ENCODE measurements at places on chromosomes 2 and 18.

DNA sequence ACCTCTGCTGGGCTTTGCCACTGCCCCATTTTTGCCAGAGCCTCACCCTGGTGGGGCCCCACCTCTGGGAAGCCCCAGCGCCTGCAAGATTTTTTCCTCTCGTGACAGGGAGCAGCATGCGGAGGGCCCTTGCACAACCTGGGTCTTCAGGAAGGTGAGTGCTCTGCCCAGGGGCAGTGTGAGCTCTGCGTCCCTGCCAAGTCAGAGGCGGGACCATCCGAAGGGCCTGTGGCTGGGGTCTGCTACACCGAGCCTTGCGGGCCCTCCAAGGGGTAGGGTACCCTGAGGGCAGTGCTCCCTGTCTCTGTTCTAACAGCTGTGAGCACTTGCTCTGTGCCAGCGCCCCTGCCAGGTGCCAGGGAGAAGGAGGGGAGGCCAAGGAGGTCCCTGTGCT, 5.8 kb upstream of the ODC1 start:
- no peak for DNase-seq

DNA sequence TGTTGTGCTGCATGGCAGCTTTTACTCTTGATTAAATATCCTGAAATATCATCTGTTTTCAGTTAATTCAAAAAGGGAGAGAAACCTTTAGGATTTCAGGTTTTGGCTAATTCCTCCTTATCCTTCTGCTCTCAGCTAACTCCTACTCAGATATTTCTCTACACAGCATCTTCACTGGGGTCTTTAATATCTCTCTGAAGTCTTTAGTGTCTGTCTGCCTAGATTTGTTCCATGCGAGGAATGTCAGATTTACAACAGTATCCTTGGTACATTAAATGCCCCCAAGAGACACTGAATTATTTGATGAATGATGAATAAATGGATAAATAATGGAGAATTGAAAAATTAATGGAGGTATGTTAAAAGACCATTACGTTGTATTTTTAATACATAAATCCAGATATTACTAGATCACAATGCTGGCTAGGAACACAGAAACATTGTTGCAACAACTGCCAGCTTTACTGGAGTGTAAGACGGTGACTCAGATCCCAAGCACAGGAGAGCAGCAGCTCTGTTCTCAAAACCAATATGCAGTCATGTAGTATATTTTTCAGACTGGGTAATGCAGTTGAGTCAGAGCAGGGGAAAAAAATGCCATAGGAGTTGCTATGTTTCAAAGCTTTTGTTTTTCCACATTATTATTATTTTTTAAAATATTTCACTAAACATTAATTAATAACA, 388.0 kb upstream of the SYT4 start:
- DNase-seq = no peak

- no peak for DNase-seq
These were observed 25.6 kb downstream of the GNLY start for GRCh38 chr2:85719609-85720240.

DNA sequence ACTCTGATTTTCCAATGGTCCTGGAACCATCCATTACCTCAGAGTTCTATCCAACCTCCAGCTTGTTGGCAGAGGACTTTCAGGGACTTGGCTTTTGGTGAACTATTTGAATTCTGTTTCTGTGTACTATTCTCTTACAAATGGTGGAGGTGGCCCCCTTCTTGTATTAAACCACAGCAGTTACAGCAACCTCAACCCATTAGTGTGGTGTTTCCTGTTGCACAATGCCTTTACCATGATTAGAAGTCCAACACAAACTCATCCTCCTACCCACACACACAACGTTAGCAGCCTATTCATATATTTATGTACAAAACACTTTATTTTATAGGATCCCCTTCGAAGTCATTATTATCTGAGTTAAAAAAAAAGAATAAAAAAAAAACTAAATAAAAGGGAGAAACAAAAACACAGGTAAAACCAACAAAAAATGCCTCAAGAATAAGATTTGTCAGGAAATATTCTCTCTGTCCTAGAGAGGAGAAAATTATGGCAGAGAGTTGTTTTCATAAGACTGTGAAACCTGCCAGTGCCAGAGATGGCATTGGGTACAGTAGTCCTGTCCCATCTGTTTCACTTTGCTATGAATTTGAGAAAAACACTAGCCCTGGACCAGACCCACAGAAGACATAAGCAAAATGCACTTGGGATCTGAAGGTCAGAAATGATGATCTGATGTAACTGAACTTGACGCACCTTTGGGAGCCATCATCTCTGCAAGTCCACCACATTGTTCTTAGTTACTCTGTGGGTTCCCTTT, 1896.0 kb upstream of the PIK3C3 start:
- no peak for DNase-seq

- no peak for DNase-seq
These were observed 95.1 kb upstream of the SERPINE2 start for GRCh38 chr2:224134003-224134734.

DNA sequence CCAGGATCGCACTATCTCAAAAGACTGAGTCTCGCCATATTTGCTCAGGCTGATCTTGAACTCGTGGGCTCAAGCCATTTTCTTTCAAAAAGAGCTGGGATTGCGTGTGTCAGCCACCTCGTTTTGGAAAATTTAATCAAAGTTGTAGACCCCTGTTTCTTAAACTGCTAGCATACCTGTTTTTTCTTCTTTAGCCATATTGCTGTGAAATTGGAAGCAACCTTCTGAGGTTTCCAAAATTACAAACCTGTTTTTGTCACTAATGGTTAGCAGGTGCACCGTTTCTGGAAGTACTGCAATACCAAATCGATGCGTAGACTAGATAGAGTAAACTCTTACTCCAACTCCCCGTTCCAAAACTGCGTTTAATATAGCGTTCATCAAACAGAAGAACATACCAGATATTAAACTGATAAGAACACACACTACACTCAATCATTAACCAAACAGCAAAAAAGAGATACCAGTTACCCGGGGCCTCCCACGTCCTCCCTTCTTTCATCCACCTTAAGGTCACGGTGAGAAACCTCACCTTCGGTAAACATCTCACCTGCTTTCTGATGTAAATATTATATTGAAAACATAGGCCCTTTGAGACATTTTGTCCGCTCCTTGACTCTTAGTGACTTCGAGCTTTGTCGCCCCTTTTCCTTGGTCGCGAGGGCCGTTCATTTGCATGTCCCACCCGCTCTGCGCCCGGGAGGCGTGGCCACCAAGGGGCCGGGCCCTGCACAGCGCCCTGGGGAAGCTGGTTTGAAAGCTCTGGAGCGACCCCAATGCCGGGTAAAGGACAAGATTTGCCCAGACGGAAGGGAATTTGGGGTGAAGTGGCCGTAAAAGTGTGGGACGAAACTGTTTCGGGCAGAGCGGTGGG, at the start of gene RNU2-63P:
Gene RNU2-63P (minus strand): TSS at position 462 of the 874 bp plus-strand sequence.
- peak; percentile 81 for DNase-seq

DNA sequence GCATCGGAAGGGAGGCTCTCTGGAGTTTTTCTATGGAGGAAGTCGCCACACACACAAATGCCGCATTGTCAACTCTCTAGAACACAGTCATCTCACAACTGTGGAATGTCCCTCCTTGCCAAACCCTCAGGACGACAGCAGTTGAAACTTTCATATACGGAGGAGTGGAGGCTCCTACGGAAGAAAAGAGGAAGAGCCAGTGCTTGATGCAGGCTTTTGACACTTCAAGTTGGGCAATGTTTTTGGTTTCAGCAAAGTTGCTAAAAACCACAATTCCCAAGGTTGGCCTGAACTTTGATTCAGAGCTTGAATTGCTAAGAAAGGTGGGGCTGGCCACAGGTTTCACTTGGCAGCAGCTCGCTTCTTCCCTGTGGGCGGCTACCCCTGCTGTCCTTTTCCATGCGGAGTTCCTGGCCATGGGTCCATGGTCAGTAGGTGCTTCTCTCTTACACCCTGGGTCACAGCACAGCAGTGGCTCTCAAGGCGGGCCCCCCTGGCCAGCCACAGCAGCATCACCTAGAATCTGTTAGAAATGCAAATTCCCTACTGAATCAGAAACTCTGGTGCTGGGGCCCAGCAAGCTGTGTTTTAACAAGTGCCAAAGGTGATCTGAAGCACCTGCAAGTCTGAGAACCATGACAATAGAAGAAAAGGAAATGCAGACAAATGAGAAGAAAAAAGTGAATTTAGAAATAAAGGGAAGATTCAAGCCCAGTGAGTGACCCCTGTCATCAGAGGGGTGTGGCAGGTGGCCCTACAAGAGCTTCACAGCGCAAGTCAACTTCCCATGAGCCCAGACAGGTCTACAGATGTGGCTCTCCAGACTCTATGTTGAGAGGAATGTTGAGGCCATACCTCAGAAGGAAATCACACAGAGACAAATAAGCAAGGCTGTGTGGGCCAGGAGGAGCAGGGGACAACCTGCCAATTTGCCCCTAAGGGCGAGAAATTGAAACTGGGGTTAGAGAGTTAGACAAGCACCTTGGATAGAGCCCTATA, 856.4 kb downstream of the RNF144A start:
- DNase-seq = peak; percentile 51

DNA sequence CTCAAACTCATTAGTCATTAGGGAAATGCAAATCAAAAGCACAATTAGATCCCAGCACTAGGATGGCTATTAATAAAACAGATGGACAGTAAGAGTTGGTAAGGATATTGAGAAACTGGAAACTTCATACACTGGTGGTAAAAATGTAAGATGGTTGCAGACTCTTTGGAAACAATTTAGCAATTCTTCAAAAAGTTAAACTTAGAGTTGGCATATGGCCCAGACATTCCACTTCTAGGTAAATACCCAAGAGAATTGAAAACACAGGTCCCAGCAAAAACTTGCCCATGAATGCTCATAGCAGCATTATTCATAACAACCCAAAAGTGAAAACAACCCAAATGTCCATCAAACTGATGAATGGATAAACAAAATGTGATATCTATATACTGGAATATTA, 84.9 kb upstream of the ZFP36L2 start:
- DNase-seq = no peak

DNA sequence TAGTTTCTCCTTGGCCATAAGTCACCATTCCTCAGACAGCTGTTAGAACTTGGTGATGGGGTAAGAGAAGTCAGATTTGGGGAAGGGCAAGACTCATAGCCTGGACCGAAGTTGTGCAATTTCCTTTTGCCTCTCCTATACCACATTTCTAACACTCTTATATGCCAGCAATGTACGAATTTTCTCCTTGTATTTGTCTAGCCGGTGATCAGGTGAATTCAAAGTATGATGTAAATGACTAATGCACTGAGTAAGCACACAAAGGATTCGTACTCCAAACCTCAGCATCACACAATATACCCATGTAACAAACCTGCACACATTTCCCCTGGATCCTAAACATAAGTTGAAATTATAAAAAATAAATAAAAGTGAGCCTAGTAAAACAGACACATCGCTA, 1143.5 kb upstream of the CELF4 start:
- no peak for DNase-seq

DNA sequence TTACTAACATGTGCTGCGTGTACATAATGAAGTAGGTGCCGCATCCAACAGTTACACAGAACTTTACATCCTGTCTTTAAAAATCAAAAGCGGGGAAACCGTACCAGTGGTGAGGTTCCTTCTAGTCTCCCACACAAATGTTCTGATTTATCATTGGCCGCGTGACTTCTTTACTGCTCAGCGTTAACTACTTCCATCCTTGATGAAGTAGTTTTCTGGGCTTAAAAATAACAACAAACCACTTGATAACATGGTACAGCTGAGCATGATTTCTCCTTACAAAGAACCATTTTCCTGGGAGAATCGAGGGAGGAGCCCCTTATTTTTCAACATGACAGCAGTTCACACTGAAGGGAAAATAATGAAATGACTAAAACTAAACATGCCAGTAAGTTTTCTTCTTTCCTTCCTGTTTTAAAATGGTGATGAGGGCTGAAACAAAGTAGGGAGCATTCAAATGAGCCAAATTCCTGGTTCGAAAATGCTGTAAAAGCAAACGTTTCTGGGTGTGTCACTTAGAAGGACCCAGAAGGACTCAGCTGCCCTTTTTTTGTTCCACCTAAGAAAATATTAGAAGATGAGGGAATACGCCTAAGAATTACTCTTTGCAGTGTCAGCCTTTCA, 9.9 kb downstream of the EMILIN2 start:
- DNase-seq = no peak

Data from stimulated activated naive CD8-positive, alpha-beta T cell treated with anti-CD3 and anti-CD28 coated beads, Interleukin-15, Interleukin-2, amounts not matched to agents 100 U/mL and 50 U/mL, for 24 hours (primary cell).